ENCODE measurements at places on chromosomes 2 and 18.

DNA sequence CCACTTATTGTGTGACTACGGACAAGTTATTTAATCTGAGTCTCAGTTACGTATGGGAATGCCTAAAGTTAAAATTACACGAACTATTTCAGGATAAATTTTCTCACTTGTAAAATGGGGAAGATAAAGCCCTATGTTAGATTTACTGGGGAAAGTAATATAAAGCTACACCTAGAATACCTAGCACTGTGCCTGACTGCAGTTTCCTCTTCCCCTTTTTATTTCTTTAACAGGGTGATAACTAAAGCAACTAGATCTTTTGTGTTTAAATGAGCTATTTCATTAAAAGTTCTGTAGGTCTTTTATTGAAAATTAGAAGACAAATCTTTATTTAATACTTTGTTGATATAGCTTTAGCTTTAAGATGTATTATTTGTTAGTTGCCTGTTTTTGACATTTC, 5.0 kb downstream of the B3GNT2 start:
- no peak for DNase-seq

DNA sequence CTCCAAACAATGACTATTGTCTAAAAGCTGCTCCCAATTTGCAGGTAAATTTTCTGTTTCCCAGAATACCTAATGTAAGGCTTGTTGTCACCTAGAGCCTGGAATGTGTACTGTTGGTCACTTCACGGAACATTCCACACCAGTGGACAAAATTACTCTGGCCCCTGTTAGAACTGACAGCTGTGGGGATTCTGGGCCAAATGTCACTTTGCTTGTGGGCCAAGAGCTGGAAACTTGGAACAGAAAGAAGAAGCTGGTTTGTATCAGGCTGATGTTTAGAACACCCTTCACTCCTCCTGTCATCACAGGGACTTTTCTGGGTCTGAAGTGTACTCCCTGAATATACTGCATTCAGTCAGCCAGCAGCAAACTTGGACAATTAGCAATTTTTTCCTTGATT, 495.6 kb upstream of the SYT4 start:
- peak; percentile 20 for DNase-seq

GRCh38 chr2:112977559-112978056, at the start of gene IL36G:
IL36G (plus strand) TSS chr2:112978006; CDS start chr2:112978639, 633 bp downstream.
- DNase-seq: no peak

DNA sequence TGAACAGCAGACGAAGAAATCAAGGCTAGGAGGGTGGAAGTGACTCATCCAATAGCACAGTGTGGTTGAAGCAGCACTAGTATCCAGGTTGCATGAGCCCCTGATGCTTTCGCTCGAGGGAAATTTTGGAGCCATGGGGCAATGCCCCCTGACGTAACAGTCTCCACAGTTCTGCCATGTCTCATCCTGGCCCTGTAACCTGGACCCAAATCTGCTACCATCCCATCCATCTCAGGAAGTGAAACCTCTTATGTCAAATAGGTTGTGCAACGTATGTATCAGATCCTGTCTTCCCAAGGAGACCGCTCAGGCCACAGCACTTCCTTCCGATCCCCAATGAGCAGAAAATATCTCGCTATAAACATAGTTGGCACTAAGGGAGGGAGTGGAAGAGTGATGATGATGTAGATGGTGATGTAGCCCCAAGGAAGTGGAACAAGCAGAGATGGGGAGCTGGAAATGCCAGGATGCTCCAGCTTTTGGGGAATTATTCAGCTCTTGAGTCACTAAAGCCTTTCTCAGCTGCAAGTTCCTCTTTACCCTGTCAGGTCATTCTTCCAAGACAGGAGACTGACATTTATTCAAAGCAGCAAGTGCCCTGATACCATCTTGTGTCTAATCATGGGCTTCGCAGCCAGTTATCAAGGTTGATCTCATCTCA, 3.0 kb upstream of the IL1B start:
- no peak for DNase-seq

All from NCI-H446 (cell line).